ENCODE measurements at places on chromosomes 5 and 9.

DNA sequence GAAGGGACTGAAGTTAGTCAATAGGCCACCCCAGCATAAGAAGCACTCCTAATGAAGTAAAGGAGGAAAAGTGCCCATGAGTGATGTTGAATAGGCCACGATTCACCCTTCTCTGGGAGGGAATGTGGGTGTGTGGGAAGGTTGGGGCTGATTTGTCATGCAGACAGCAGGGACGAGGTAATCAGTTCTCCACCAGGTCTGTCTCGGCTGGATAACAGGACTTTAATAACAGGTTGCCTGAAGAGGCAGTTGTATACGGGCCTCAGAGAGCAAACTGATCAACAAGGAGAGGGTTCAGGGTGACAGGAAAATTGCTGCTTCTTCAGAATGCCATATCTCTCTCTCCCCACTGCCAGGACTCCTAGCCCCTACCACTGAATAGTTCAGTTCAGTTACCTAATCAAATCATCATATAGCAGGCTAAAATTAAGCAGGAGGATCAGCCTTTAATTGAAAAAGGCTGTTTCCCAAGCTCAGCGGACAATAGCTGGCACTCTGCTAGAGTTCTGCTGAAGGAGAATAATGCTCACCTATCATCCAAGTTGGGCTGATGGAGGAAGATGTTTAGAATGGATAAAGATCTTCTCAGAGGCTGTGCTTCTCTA lies 43.6 kb upstream of the SMIM32 start:
- no peak for DNase-seq

- DNase-seq = no peak
Measured at GRCh38 chr5:174246743-174247142, 201.2 kb downstream of the NSG2 start.

DNA sequence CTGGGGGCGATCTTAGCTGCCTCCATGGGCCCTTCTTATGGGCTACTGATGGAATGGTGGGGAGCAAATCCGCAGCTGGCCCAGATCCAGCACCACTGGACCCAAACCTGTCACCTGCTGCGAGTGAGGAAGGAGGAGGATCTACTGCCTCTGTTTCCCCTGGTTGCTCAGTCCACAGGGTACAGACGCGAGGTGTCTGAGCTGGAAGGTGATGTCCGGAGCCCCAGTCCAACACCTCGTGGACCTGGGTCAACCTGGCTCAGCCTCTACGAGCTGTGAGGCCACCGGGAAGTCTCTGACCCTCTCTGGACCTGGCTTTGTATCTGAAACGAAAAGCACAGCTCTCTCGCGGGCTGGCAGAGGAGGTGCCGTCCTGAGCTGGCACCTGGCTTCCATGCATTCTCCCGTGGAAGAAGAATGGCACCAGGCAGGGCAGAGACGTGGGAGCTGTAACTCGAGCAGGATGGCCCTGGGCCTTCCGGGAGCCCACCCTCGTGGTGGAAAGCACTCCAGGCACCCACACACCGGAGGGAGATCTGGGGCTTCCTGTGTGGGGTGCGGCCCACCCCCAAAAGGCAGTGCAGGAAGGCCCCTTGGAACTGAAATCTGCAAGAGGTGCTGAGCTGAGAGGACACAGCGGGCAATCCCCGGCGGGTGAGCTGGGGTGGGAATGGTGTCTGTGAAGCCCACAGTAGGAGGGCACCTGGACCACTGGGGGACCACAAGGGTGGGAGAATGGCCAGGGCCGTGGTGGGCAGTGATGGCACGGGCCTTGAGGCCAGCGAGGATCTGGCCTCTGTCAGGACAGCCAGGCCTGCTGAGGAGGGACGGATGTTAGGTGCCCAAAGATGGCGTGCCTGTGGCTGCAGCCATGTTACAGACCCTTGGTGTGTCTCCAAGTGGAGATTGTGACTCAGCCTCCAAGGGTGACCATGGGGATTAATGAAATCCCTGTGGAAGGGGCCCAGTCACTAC lies 133.4 kb downstream of the OLFM1 start:
- peak; percentile 18 for DNase-seq

- DNase-seq = peak; percentile 80
Measured at GRCh38 chr5:10453545-10453944, 11.9 kb downstream of the ROPN1L start.

DNA sequence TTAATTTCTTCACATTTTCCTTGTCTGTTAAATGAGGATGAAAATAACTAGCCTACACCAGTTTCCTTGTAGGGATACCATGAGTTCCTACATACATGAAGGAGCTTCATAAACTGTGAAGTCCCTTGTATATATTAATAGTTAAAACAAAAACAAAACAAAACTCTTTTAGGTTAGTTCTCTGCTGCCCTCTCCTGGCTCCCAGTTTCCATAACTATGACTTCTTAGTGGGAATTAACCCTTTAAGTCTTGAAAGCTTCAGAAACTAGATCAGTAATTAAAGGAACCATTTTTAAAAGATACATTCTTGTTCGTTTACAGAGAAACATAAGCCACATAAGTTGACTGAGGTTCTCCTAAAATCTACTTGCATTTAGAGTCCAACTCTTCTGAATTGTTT lies 500.0 kb upstream of the C9orf72 start:
- peak; percentile 46 for DNase-seq

- DNase-seq = no peak
Measured at GRCh38 chr5:53368966-53369605, 111.3 kb upstream of the FST start.

- no peak for DNase-seq
Measured at GRCh38 chr9:73049280-73049679, 96.4 kb upstream of the ALDH1A1 start.

DNA sequence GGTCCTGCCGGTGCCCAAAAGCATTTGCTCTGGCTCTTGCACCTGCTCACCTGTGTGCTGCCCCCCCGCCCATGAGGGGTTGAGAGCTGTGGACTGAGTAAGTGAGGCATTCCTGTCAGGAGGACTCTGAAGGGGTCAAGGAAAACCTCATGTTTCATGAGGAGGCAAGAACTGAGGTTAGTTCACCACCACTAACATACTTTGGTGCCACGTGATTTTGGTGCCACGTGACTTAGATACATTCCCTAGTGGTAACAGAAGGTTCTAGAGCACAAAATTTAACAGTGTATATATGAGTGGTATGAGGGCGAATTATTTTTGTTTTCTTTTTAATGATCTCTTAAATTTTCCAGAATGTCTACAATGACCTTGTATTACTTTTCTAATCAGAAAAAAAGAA lies 6.3 kb upstream of the IL12B start:
- no peak for DNase-seq

DNA sequence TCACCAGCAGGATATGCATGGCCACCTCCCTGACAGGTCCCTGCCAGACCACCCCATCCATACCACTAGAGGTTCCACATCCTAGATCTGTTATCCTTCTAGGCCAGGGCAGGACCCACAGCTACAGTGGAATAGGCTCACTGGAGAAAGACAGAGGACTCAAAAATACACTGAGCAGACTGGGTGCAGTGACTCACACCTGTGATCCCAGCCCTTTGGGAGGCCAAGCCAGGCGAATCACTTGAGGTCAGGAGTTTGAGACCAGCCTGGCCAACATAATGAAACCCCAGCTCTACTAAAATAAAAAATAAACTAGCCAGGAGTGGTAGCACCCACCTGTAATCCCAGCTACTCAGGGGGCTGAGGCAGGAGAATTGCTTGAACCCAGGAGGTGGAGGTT lies 56.5 kb upstream of the TESK1 start:
- peak; percentile 65 for DNase-seq

- DNase-seq = peak; percentile 55
Measured at GRCh38 chr9:3793971-3794383, 268.2 kb upstream of the RFX3 start.

- DNase-seq = no peak
Measured at GRCh38 chr9:85404911-85405565, 336.7 kb downstream of the AGTPBP1 start.

- no peak for DNase-seq
Measured at GRCh38 chr9:135888766-135889394, 18.5 kb downstream of the CAMSAP1 start.

GRCh38 chr5:22751536-22751935 lies 101.6 kb downstream of the CDH12 start:
- no peak for DNase-seq

DNA sequence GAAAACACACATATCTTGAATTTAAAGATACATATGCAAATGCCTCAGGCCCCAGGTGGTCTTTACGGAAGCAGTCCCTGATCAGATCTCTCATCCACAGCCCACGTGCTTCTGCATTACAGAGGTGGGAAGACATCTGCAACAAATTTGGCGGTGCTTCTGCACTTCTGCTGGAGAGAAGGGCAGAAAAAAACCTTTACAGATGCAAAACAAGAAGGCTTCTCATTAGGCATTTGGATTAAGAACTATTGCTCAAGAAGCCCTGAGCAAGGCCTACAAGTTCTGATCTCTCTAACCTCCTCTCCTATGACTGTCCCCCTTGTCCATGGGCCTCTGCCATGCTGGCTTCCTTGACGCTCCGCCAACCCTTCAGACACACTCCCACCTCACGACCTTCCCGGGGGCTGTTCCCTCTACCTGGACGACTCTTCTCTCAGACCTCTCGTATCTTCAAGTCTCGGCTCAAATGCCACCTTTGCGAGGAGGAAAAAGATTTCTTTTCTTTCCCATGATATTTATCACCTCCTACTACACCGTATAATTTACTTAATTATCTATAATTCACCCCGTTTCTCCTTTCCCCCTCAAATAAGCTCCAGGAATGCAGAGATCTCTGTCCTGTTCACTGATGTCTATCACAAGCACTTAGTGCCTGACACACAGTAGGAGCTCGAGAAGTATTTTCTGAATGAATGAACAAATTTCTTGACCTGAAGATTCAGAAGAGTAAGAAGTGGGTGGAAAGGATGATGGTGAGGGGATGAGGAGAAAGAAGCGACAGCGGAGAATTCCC lies 1.1 kb downstream of the MTMR12 start:
- DNase-seq = no peak

- no peak for DNase-seq
Measured at GRCh38 chr5:180119031-180119902, 47.7 kb upstream of the RNF130 start.

DNA sequence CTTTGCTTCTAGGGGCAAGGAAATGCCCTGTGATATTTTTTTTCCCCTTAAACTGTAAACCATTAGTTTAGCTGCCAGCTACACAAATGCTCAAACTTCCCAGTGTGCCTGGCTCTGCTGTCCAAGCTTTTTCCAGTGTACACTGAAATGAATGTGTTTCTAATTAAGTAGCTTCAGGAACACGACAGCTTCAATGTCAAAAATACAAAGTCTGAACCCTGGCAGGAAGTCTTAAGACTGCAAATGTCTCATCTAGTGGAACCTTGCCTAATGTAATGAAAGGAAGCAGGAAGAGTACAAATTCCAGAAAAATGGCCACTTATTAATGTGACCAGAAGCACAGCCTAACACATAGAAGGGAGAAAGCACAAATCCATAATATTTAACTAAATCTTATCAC lies 255.2 kb downstream of the CRB2 start:
- DNase-seq = no peak

- no peak for DNase-seq
Measured at GRCh38 chr5:603081-603998, 8.8 kb upstream of the CEP72 start.

DNA sequence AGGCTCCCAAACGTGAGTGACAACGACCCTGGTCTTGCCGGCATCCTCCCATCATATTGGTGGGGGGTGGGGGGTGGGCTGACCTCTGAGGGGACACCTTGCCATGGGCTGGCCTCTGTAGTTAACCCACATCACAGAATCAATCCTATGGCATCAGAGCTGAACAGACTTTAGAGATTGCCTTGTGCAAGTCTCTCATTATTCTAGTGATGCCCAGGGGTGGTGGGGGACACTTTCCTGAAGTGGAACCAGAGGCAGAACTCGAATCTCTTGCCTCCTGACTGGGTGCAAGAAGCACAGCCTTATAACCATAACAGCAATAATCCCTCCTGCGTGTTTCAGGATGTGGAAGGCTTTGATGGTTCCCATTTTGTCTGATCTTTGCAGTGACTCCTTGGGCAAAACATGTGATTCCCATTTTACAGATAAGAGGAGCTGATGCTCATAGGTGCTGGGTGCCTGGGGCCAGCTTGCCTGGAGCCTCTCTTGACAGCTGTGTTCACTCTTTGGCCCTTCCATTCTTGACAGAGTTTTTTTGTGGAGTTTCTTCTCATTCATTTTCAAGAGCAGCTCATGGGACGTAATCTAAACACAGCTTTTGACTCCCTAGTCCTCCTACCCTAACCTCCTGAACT lies 18.6 kb upstream of the PITX1 start:
- DNase-seq = no peak

DNA sequence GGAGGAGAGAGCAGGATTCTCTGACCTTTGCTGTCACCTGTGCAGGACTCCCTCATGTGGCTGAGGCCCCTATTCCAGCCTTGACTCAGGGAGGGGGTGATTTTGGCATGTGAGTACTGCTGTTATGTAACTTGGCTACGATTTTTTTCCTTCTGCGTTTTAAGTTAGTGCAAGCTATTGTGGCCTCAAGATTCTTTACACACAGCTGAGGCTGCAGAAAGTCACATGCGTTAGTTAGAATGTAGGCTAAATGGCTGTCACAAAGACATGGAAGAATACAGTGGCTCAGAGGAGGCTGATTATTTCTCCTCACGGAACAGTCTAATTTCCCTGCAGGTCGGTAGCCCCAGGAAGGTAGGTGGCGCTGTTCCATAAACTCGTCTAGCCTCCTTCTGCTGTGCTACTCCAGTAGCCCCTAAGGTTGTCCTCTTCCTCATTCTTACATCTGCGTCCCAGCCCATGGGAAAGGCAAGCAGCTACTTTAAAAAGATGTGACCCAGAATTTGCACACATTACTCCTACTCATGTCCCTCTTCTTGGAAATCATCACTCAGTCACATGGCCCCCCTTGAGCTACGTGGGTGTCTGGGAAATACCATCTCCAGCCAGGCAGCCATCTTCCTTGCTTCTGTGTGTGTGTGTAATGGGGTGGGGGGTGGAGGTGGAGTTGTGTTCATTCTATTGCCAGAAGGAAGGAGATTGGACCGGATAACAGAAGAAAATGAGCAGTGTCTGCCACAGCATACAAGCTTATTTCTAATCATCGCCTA lies 486.6 kb downstream of the CCDC171 start:
- DNase-seq = peak; percentile 31

GRCh38 chr5:83947763-83948162 lies 227.1 kb upstream of the HAPLN1 start:
- no peak for DNase-seq

All from M059J (cell line).